Natural killer cell treated with Interleukin-12 subunit alpha and Interleukin-12 subunit beta and Interleukin-15 and Interleukin-18, amount 100 ng/mL, for 72 hours (primary cell): ENCODE measurements at places on chromosomes 6 and 20. TPM values are rescaled to one million over a fixed set of nuclear protein-coding genes. Genes with fewer than 3 reads are reported as not detected.

FBXL4 gene
- 11.2 TPM for total RNA-seq

DNA sequence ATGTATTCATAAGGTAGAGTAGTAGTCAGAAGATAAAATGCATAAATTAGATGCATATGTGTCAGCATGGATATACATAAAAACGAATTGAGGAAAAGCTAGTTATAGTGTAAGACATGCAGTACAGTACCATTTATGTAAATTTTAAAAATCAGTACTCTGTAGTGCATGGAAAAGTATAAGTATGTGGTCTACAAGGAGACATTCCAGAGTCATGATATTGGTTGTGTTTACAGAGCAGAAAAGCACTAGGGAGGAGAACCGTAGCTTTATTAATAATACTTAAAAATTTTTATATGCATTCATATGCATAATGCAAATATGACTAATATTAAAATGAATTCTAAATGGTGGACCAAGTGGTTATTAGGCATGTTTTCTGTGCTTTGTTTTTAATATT lies 220.0 kb downstream of the ZFAND3 start:
- no peak for DNase-seq

- no peak for DNase-seq
Observed at GRCh38 chr6:139473231-139473701, 98.8 kb upstream of the CITED2 start.

PPARD gene
- total RNA-seq: 19.9 TPM

DNA sequence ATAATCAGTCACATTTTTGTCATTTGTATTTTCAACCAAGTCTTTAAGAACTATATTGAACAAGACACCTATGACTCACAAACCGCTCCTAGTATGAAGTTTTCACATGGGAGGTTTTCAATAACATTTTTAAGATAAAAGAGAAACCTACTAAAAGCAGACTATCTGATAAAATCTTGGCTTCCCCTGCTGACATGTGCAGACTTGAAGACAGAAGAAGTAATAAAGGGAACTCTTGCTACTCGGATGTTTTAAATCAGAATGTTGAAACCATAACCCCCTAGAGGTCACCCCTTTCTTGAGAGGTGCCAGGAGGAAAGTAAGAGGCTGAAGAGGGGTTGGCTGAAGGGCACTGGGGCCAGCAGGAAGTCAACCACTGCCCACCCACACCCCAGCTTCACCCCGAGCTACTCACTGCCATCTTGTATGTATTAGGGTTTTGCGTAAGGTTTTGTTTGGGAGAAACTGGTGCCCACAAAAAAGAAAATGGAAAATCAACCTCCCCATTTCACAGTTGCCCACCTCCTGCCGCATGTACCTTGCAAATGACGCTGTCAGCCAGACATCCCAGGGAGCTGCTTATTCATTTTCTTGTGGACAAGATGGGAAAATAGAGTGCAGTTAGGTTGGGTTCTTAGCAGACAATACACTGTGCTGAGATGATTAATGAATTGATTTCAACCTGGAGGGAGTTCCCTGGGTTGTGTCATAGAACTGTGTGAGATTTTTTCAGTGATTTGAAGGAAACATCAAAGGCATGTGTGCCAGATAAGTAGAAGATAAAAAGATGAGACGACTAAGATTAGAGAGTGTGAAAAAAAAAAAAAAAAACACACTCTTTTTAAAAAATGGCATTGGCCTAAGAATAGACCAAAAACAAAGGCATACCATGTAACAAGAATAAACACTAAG lies 83.2 kb upstream of the TAB2 start:
- peak; percentile 15 for DNase-seq

DNA sequence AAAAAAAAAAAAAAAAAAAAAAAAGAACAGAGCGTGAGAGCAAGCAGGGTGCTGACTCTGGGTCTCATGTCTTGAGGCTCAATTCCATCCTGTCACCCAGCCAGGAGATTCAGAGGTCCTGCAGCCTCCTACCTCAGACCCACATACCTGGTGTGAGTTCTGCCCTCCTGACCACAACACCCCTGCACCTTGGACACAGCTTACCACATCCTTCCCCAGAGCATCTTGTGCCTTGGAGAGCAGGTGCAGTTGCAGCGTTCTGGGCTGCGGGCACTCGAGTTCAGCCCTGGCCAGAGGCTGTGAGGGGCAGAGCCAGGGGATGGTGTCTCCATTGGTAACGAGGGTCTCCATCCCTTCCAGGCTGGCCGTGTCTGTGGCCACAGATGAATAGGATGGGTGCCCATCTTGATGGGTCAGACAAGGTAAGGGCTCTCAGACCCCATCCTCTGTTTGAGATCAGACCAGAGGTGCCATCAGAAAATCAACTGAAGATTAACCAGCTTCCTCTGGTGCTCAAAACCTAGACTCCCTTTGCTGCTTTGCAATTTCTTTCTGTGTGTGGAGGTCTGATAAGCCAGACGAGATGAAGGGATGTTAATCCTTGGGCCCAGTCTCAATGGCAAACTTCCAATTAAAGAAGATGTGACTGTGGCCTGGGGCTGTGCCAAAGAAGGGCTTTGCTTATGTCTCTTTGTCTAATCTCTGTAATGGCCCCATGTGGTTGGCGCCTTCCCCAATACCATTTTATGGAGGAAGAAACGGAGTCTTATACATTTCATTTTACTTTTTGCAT lies 14.7 kb upstream of the ZNF831 start:
- DNase-seq: no peak

DNA sequence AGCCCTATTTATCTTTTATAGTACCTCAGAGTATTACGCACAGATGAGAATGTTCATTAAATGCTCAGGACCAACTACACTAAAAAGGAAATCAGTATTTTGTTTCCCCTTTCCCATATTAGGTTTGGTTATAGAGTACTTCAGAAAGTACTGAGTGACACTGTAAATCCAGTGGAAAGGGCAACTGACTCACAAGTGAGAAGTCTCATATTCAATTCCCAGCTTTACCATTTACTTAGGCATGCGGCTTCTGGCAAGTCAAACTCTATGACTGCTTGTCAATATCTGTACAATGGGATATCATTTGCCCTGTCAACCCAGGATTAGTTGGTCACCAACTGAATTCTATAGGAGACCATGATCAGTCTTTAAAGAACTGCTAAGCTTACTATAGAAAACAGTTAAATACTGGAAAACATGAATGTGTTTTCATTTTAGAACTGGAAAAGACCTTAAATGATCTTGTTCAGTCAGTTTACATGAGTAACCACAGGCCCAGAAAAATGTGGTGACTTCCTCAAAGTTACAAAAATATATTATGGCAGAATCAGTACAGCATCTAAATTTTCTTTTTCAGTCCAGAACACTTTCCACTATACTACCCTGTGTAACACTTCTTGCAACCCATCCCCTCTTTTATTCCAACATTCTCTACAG lies 3.6 kb downstream of the MAP3K7 start:
- DNase-seq: no peak

- peak; percentile 66 for DNase-seq
Observed at GRCh38 chr6:137341681-137342195, 122.6 kb upstream of the IFNGR1 start.

EYS gene
- total RNA-seq: not detected

GRCh38 chr6:3813150-3813780 lies 35.9 kb upstream of the FAM50B start:
- no peak for DNase-seq

DNA sequence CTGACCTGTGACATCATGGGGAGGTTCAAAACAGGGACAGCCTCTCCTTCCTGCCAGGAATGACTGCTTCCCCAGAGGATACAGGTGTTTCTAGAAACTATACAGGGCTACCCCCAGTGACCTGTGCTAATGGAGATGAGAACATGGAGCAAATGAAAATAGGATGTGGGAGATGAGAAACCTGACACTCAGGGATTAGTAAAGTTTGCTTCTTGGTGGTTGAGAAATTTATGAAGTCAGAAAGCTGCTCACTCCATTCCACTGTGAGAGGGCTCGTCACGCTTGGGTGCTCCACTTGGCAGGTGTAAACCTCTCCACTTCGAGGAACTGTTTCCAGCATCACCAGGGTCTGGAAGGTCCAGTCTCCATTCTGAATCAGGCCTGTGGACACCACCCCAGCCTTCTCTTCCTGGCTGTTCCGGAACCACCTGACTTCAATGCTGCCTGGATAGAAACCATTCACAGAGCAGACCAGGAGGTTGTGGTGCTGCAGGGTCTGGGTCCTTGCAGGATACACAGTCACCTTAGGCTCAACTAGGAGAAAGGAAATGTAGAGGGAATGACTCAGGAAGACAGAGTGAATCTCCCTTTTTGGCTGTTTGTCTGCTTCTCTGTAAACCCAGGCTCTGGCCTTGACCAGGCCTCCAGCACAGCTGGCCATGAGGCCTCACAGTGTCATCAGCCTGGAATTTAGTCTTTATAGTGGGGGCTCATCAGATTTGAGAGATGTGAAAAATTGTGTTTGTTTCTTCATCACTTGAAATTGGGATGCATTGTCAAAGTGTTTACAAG lies 10.8 kb downstream of the HLA-DRB5 start:
- no peak for DNase-seq

DNA sequence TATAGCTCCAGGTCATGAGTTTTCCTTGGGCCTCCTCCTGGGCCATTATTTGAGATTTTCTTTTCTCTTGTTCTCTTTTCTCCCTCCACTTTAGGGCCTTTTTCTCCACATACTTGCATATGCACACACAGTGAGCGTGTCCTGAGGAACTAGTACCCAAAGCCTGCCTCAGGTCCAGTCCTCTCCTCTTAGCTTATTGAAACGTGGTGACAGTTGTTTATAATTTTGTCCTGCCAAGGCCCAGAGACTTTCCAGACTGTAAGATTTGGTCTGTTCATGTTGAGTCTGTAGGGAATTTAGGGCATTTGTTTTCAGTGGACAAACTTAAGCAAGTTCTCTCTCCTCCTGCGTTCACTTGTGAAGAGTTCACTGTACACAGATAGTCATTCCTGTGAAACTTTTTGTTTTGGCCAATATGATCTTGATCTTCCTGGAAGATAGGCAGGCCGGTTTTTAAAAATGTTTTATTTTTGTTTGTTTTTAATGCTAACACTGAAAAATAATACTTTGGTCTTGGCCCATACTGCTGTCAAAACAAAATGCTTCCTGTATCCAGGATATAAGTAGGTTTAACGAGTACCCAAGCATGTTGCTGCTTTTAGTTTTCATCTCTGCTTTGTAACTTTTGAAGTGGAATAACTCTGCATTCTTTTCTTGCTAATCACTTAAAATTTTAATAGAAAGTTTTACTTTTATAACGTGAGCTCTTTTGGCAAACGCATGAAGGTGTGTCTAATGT lies 20.7 kb downstream of the LRRC1 start:
- DNase-seq: no peak

DNA sequence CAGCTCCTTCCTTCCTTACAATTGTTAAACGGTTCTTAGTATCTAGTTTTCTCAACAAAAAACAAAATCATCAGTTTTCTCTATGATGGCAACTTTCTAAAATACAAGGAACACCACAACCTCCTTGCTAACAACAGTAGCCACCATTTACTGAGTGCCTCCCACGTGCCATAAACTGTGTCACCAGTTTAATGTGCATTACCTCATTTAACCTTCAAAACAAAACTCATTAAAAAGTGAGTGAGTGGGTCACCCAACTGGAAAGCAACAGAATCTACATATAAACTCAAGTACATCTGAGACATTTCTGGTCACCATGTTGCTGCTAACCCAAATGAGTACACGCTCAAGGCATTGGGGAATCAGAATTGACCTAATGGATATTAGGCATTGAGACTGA lies 11.0 kb downstream of the RTN4IP1 start:
- DNase-seq: no peak

SYTL3 gene
- 199 TPM for total RNA-seq

AVP gene
- total RNA-seq: not detected

GRCh38 chr20:3663031-3663701 lies at the start of gene GFRA4:
Gene GFRA4, minus strand, starts transcription at chr20:3663399. Its CDS starts 0 bp downstream, at chr20:3663399.
- peak; percentile 28 for DNase-seq

DNA sequence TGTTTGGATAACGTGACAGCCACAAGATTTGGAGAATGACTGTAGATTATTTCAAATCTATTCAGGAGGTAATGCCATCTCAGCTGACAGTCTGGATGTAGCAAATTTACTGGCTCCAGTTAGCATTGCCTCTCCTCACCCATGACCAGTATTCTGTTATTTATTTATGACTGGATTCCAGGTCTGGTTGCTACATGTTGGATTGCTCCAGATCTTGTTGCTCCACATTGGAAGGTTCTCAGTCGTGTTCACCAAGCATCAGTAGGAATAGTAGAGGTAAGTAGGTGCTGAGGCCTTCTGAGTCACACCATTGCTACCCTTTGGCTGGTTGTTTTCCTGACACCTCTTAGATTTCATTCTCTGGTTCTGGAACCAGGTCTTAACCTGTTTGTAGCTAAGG lies 69.5 kb upstream of the ELOVL5 start:
- no peak for DNase-seq

- no peak for DNase-seq
Observed at GRCh38 chr6:10341605-10342004, 73.3 kb downstream of the TFAP2A start.

DNA sequence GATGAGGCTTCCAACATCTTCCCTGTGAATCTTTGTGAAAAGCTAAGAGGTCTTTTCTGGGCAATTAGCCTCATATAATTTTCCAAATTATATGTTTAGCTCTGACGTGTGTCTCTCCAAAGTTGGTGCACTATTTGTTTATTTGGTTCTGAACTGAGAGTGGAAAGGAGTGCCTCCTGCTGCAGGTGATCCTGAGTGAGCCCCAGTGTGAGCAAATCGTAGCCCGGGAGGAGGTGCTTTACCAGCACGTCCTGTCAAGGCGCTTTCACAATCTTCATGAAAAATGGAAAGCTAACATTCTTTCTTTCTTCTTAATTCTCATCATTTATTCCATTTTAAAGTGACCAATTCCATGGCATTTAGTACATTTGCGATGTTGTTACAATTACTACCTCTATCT lies 231.9 kb downstream of the BMP2 start:
- no peak for DNase-seq

- no peak for DNase-seq
Observed at GRCh38 chr6:35319346-35320030, 21.9 kb downstream of the DEF6 start.

SAMD10 gene
- total RNA-seq: 33.6 TPM

DLL1 gene
- 0.12 TPM for total RNA-seq

DNA sequence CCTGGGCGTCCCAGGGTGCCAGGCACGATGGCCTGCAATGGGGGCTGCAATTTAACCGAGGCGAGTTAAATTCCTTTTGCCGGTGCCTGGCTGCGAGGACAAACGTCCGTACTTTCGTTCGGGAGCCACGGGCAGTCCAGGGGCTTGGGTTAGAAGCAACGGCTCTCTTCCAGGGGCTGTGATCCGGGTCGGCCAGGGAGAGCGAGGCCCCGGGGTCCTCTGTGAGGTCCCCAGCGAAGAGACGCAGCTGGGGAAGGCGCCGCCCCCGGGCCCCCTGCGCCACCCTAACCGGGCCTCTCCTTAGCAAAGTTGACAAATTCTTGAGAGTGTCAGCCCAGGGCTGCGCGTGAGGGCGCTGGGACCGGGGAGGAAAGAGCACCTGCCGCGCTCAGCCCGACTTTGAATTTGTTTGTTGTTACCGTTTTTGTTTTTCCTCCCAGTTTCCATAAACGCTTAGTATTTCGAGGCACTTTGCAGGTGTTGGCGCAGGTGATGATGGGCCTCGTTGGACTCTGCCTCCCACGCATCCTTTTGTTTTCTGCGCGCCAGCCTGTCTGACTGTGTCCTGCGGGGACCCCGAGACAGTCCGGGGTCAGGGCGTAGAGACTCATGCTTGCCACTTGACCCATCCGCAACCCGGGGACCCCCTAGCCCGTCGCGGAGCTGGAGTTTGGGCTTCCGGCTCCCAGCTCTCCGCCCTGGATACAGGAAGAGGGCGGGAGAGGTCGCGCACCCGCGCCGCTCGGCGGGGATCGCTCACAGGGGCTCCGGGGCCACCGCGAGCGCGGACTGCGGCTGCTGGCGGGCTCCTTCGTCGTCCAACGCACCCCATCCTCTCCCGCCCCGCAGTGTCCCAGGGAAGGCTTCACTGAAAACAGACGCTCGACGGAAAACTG lies 5.8 kb downstream of the OLIG3 start:
- DNase-seq: no peak

- DNase-seq: no peak
Observed at GRCh38 chr6:80210618-80211017, 104.1 kb downstream of the BCKDHB start.
